ENCODE measurements at places on chromosomes 11 and 22.

DNA sequence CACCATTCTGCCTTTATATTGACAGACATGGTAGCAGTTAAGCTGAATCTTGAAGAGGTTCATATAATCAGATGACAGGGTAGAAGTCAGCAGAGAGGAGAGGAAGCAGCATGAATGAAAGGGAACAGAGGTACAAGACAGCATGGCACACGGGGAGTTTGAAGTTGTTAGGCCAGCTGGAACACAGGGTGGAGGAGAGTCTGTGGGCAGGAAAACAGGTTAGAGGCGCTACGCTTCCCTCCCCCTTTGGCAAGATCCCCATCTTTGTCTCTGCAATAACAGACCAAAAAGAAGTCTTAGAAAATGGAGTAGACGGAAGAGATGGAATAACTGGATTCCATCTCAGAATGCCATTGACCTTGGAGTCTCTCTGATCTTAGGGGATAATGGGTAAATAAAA, 20.0 kb upstream of the NDUFC2 start:
- DNase-seq, result no peak

DNA sequence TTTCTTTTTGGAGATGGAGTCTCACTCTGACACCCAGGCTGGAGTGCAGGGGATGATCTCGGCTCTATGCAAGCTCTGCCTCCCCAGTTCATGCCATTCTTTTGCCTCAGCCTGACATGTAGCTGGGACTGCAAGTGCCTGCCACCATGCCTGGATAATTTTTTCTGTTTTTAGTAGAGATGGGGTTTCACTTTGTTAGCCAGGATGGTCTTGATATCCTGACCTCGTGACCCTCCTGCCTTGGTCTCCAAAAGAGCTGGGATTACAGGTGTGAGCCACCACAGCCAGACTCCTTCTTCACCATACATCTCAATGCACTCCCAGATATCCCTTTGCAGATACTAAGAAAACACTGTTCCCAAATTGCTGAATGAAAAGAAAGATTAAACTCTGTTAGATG, 224.3 kb downstream of the OR4A5 start:
- DNase-seq, result no peak

DNA sequence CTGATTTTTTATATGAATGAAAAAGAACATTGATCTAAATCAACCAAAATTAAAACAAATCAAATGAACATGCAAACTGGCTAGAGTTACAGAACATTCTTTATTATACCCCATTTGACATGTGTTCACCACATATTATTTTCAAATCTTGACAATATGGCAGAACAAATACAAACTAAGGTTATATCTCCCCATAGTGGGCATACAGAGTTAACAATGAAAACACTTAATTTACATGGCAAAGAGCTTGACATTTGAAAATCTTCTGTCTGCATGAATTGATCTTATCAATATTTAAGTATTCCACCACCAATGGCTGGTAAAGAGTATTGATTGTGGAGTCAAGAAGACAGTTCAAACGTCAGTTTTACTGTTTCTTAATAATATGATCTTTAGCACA, 197.9 kb upstream of the ANO3 start:
- DNase-seq, result no peak

- DNase-seq, result no peak
These were observed 17.0 kb upstream of the SCGB1A1 start for GRCh38 chr11:62401811-62402210.

DNA sequence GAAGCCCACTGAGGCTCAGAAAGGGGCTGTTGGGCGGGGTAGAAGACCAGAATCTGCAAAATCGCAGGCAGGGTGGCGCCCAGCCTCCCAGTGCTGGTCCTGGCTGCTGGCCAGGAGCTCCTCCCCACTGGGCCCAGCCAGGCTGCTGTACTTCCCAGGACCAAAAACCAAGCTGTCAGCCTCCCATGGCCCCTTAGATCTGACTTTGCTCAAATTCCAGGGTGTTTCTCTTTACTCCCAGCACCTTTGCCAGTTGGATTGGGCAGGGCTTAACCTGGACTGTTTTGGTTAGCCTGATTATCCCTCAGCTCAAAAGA, 44.2 kb upstream of the WEE1 start:
- DNase-seq, result peak; percentile 47

GRCh38 chr11:2320568-2321310, 18.9 kb downstream of the TSPAN32 start:
- no peak for DNase-seq

GRCh38 chr11:69263736-69264052, 30.3 kb upstream of the MYEOV start:
- DNase-seq, result no peak

GRCh38 chr11:27397624-27398399, 34.8 kb upstream of the CCDC34 start:
- peak; percentile 90 for DNase-seq

- peak; percentile 53 for DNase-seq
These were observed 8.9 kb upstream of the AQP11 start for GRCh38 chr11:77580712-77581337.

GRCh38 chr22:48577014-48577690, 1250.5 kb downstream of the BRD1 start:
- DNase-seq, result peak; percentile 56

DNA sequence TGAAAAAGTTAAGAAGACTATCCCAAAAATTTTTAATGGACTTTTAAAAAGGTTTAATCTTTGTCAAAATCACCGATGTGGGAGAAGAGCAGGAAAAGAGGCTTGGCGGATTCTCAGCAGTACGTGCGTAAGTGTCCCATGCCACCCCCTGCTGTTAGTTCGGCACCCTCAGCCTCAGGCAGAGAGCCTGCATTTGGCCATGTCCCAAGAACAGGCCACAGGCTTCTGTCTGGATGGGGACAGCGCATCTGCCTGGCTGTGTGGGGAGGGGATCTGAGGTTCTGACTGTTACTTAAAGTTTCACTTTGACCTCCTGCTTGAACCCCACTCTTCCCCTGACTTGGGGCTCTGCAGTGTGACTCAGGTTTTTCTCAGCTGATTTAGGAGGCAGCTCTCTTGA, 35.3 kb downstream of the EXT2 start:
- peak; percentile 73 for DNase-seq

- no peak for DNase-seq
These were observed 377.6 kb downstream of the CADM1 start for GRCh38 chr11:115126515-115127208.

GRCh38 chr11:63564056-63564774, 1.0 kb upstream of the PLAAT2 start:
- DNase-seq, result no peak

DNA sequence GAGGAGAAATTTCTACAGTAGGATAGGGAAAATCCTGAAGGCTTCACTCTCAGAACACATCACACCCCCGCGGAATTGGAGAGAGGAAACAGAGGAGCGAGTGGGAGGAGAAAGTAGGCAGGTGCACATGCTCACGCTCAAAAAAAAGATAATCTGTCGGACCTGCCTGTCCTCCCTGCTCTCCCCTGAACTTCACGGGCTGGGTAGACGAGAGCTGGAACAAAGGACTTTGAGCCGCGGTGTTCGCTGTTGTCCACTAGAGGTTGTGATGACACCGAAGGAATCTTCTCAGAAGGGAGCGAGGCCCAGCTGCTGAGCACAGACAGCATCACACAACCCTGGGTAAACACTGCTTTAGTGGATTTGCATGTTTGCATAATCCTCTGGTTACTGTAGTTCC, 5.0 kb downstream of the SEZ6L start:
- DNase-seq, result peak; percentile 15

DNA sequence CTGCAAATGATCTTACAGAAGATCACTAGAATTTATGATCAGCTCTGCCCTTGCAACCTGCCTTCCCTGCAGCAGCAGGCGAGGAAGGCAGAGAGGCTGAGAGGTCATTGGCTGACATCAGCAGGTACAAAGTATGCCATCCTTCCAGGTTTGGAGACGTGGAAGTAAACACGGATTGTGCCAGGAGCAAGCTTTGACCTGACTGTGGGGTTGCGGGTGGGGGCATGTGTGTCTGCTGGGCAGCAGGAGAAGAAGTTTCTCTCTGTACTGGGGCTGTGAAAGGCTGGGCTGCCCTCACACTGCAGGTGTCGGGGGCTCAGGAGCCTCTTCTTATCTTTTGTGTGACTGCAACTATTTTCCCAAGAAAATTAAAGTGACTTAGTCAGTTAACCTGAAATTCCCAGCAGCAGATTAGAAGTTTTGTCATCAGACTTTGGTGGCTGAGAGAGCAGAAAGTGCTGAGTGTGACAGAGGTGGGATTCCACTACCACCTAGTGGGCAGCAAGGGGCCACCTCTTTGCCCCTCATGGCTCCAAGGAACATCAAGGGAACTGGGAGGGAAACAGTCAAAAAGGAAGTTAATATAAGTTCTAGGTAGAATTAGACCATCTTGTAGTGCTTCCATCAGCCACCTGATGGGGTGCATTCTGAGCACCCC, 565.9 kb downstream of the ETS1 start:
- no peak for DNase-seq

DNA sequence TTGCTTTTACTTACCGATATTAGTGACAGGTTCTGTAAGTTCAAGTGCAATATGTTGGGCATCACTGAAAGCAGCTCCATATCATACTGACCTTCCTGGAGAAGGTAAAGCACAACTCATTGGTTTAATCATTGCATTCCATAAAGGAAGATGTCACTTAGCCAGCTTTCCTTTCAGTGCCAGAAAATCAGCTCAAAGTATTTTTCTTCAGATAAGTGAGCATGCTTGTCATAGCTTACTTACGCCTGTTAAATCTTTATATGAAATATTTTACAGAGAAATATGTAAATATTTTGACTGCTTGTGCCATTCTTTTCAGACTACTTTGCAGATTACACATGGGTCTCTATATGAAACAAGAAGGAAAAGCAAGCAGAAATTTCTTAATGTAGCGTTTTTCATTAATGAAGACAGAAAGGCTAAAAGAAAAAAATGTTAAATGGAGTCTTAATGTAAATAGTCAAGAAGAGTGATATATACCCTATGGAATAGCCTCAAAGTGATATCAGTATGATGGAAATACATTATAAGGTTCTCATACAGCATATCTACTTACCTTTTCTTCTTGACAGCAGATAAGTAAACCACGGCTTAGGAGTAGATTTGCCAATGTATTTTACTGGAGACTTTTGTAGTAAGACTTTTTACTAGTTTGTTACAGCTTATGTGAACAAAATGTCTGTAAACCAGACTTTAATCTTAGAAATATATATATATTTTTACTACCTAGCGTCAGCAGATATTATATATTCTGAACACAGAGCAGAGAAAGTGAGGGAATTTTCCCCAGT, 649.7 kb downstream of the METTL15 start:
- DNase-seq, result no peak

GRCh38 chr11:36453678-36454077, 56.4 kb downstream of the TRAF6 start:
- DNase-seq, result no peak

DNA sequence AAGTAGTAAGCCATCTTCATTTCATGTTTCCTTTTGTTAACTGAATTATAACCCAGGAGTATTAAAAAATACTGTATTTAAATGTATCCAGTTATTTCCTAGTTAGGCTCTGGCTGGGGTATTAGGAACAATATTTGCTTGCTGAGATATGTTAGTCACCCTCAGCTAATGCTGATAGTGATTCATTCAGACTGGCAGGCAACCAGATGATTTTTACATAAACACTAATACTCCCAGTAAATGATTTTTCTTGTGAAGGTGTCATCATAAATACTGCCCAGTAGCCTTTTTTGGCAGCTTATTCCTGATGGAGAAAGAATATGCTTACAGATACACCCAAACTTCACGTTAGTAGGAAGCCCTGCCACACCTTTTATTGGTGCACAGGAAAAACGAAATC, 8.1 kb downstream of the YWHAH start:
- DNase-seq, result no peak

DNA sequence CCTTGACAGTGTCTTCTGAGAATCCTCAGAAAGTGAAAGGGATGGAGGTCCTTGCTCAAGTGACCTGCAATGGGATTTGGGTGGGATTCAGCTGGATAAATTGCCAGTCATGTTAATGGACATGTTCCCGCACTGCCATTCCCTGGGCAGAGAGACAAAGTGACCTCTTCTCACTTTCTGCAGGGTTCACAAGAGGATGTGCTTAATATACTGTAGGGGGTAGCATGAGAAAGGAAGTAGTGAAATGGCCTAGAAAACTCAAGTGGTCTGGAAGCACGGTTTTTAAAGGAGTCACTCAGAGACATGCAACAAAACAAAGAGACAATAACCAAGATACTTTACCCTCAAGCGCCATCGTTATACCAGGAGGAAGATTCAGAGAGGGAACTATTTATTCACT, 70.2 kb downstream of the NELL1 start:
- DNase-seq, result no peak

DNA sequence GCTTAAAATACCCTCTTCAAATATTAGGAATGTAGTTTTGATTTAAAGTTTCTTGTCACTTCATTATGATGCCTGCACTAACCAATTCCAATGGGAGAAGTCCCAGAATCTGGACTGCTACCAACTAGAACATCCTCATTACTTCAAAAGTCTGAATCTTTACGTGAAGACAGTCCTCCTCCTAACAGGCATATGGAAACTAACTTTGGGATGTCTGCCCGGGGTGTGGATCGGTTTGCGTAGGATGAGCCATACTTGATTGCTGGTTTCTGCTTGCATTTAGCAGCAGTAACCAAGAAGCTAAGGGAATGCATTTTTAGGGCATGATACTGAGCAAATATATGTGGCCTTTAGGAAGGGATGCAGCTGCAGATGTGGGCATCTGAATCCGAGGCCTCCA, 177.1 kb downstream of the LRRC4C start:
- DNase-seq, result no peak

- no peak for DNase-seq
These were observed 46.2 kb upstream of the CSTF3 start for GRCh38 chr11:33207408-33207985.

DNA sequence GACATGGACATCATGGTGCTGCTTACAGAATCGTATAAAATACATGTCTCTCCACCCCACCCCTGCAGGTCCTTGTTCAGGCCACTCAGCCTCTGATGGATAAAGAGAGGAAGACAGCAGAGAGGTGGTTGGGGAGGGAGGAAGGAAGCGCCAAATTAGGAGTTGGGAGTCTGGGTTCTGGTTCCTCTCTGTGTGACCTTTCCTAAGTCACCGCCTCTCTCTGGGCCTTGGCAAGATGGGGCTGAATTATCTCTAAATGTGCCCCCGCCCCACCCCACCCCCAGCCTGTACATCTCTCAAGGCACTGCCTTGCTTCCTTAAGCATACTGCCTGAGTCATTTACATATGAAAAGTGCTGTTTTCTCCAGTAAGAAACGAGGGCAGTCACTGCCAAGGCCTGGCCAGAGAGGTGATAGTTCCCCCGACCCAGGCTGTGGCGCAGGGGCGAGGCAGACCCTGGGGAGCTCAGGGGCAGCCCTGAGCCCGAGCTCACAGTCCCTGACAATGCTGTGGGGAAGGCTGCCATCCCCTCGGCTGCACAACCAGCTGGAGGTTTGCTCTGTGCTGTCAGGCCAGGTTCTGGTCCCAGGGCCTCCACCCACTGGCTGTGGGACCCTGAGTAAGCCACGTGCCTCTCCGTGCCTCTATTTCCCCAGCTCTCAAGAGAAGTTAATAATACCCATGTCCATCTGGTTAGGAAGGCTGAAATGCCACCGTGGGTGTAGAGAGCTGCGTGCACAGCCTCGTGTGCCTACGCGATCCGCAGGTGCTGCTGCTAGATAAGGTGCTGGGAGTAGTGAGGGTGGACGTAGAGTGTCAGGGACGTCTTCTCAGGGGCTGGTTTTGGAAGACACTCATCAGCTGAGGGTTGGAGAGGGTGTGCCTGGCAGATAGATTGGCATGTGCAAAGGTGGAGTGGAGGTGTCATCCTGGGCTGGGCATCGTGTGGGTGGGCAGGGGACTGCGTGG, 55.3 kb downstream of the CACNA1I start:
- no peak for DNase-seq
